ENCODE measurements at places on chromosomes 1 and 21.

DNA sequence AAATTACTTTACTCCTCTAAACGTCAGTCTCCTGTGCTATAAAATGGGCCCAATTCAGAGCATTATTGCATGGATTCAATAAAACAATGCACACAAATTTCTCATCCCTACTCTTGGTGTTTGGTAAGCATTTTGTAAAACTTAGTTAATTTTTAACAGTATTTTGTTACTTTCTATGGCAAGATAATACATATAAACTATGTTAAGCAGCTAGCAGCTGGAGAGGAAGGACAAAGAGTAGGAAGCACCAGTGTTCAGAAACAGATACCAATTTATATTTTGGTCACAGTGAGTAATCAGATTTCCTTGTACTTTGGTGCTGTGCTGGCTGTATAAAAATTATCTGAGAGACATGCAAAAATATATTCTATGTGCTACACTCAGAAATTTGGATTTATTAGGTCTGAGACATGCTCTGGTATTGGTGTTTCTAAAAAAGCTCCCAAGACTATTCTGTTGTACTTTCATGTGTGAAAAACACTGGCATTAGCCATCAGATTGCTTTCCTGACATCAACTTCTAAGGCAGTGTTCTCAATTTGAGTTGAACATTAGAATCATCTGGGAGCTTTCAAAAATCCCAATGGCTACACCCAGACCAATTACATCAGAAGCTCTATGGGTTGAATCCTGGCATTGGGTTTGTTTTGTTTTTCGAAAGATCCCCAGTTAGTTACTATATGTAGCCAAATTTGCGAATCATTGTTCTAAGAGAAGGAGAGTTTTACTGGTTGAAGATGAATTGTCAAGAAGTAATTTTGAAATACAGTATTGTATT, 100.3 kb upstream of the C1orf87 start:
- DNase-seq, result no peak
- no peak overlapping the region for H3K27ac ChIP-seq
- no peaks in the 10 kb centered on the region for H3K36me3 ChIP-seq
- no peak overlapping the region for H3K4me3 ChIP-seq
- no peaks in the 10 kb centered on the region for H3K4me1 ChIP-seq
- no peaks in the 10 kb centered on the region for H3K27me3 ChIP-seq

GRCh38 chr1:246689409-246690008, 34.7 kb upstream of the SCCPDH start:
- no peak overlapping the region for H3K27ac ChIP-seq
- peaks cover 6% of the 10 kb centered on the region for H3K27me3 ChIP-seq
- peaks cover 1% of the 10 kb centered on the region for H3K36me3 ChIP-seq
- peak; percentile 50 for DNase-seq
- no peak overlapping the region for H3K4me3 ChIP-seq

- H3K27ac ChIP-seq, result no peak overlapping the region
- no peaks in the 10 kb centered on the region for H3K27me3 ChIP-seq
- no peak overlapping the region for H3K4me3 ChIP-seq
- H3K4me1 ChIP-seq, result no peaks in the 10 kb centered on the region
- no peaks in the 10 kb centered on the region for H3K36me3 ChIP-seq
Observed at GRCh38 chr1:215957663-215958062, 390.6 kb downstream of the KCTD3 start.

DNA sequence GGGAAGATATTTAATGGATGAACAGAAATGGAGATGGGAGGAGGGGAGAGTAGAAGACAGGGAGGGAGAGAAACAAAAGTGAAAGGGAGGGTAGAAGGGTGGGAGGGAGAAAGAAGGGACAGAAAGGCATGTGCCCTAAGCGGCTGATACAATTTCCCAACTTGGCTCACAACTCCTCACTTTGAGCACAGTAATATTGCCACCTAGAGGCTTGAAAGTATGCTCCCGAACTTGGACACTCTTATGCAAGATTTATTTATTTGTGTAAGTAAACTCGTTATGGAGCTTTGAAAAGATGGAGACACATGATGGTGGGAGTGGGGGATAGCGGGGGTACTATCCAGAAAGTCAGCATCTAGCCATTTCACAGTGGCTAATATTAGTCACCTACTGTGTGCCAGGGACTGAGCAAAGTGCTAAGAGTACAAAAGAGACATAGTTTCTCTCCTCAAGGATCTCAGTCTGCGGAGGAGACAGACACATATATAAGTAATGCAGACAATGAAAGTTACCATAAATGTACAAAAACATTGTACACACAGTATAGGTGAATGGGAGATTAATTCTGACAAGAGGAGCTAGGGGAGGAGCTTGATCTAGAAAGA, 189.7 kb downstream of the SEC16B start:
- no peak overlapping the region for H3K4me3 ChIP-seq
- H3K27ac ChIP-seq, result no peak overlapping the region
- peaks cover 2% of the 10 kb centered on the region for H3K27me3 ChIP-seq
- peaks cover 5% of the 10 kb centered on the region for H3K4me1 ChIP-seq
- peak; percentile 10 for DNase-seq

DNA sequence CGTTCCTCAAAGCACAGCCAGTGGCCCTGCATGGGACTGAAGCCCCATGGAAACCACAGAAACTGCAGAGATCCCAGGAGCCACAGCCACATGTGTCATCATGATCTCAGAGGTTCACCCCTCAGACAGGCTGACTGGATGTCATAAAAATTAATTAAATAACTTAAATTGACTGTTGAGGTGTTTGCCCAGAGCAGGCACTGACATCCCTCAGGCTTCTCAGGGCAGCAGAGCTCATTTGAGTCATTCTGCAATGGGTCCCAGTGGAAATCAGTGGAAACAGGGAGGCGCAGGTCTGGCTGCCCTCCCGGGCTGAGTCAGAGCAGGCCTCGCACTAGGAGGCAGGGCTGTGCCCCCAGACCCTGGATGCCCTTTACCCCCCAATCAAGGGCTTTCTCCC, 135.1 kb downstream of the CDC7 start:
- DNase-seq, result no peak
- H3K4me3 ChIP-seq, result no peak overlapping the region
- no peak overlapping the region for H3K27ac ChIP-seq
- H3K36me3 ChIP-seq, result peaks cover 7% of the 10 kb centered on the region
- H3K4me1 ChIP-seq, result peaks cover 22% of the 10 kb centered on the region

Measured in endothelial cell (in vitro differentiated cells).